ENCODE measurements at places on chromosomes 1 and 21.

DNA sequence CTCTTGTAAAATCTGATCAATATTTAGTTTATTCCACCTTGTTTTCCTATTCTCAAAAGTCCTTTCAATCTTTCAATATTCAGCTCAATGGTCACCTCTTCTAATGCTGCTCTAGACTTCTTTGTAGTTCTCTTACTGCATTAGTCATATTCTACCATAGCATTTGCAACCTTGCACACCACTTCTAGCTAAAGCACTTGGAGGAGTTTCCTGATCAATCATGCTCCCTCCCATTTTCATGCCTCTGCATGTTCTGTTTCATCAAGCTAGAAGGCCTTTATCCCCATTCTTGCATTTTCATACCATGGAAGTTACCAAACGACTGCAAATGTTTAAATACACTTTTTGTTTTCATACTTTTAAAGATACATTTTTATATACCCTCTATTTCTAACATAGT, 72.1 kb downstream of the SLC5A9 start:
- DNase-seq: no peak

- no peak for DNase-seq
Observed at GRCh38 chr21:31255896-31256295, 88.2 kb downstream of the TIAM1 start.

- DNase-seq: no peak
Observed at GRCh38 chr21:43291347-43291950, 122.6 kb downstream of the CRYAA start.

DNA sequence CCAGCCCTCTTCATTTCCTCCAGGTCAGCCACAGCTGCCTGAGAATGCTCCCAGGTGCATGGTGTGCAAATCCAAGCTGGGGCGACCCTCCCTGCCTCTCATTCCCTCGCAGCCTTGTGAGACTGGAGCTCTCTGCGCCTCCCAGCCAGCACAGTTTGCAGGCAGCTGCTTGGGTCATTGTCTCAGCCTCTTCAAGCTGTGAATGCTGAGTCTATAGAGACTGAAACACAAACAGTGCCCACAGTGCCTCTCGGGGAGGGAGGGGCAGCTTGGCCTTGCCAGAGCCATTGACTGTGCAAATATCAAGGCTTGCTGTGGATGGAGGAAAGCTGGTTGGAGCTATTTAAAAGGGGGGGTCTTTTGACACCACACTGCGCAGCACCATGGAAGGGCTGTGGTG, 10.6 kb downstream of the PLXNA2 start:
- DNase-seq: no peak

GRCh38 chr21:25568246-25568645, 39.0 kb downstream of the MRPL39 start:
- DNase-seq: peak; percentile 60

GRCh38 chr21:32908534-32908933, 117.2 kb upstream of the OLIG2 start:
- DNase-seq: no peak

DNA sequence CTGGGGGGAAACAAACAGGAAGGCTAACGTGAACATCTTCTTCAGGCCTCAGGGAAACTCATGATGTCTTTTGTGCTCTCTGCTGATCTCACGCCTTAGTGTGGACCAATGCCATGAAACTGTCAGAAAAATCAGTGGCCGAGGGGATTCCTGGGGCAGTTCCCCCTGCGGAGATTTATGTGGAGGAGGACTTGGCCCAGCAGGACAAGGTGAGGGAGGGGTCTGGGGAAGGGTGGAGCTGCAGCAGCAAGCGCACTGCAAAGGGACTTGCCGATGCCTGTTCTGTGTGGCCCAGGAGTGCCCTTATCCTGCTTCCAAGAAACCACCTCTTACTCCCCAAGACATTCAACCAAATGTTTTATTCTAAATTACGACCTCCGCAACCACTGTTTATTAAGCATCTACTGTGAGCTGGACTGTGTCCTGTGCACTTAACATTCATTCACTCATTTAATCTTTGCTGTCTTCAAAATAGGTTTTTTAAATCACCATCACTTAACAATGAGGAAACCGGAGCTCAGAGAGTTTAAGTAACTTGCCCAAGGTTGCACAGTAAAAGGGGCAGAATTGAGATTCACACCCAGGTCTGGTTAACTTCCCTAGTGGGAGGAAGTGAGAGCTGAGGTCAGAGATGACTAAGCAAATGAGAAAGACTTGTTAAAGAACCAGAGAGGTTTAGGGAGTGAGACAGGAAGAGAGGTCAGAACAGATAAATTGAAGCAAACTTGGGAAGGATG, 49.7 kb downstream of the FHAD1 start:
- no peak for DNase-seq

DNA sequence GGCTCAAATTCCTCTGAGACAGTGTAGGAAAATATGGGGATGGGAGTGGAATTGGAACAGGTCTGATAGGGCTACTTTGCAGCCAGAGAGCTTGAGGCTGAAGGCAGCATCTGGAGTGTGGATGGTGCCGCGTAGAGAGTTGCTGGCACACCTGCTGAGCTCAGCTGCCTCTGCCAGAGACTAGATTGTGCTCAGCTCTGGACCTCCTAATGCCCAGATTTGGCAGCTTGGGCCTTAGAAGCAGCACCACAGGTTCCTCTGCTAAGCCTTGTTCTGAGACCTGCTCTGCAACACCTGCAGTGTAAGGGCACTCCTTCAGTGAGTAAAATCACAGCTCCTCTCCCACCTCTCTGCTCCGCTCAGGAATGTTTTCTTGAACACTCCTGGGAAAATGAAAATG, 23.3 kb downstream of the ACOT11 start:
- no peak for DNase-seq

GRCh38 chr1:115262886-115263285, 75.2 kb downstream of the NGF start:
- no peak for DNase-seq

- DNase-seq: no peak
Observed at GRCh38 chr1:75742047-75742625, 17.6 kb downstream of the ACADM start.

DNA sequence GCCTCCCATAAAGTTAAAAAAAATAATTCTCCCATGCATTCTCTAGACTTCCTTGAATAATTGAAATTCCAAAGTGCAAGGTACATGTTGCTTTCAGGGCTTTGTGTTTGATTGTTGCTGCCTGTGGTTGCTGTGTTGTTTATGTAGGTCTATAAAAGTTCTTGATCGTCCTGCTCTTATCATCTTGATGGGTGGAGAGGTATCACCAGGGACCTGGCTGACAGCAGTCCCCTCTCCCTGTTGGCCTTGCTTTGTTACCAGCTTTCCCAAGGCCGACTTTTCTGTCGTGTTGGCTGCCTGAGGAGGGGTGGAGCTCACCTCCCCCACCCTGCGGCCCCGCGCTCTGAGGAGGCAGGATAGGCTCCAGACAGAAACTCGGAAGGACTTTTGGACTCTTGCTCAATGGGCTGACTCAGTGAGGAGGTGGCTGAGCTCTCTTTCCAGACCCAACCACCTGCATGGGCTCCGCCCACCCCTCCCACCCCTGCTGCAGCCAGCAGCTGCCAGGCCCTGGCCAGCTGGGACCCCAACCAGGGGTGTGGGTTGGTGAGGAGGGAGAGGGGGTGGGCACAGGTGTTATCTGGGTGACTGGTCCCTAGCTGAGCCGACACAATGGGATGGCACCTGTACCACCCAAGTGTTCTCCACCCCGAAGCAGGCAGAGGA, 2.0 kb downstream of the INAVA start:
- no peak for DNase-seq

GRCh38 chr1:70745199-70745598, 302.4 kb downstream of the PTGER3 start:
- no peak for DNase-seq

- no peak for DNase-seq
Observed at GRCh38 chr1:14080653-14081052, 380.7 kb downstream of the PRDM2 start.

Data from left renal pelvis (tissue), 4 donors.